ENCODE measurements at places on chromosomes 13 and 19.

GRCh38 chr13:20057214-20057613, 98.7 kb downstream of the ZMYM2 start:
- no peak for ATAC-seq

- no peak for ATAC-seq
Observed at GRCh38 chr13:78786459-78786858, 127.5 kb upstream of the OBI1 start.

- peak; percentile 34 for ATAC-seq
Observed at GRCh38 chr13:75771818-75772217, 135.7 kb downstream of the LMO7 start.

DNA sequence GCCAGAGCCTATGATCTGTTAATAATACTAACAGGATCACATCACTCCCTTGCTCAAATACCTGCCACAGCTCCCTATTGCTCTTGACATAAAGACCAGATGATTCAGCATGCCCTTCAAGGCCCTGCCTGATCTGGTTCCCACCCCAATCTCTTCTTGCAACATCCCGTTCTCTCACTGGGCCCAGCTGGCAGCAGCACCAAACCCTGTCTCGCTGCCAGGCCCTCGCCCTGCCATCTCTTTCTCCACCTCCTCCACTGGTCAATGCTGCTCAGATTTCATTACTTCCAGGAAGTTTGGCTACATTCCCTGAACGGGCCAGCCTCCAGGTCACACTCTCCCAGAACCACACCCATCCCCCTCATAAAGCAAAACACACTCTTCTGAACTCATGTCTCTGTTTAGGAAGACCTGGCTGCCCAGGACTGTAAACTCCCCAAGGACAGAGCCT, 8.6 kb upstream of the BCAT2 start:
- ATAC-seq, result peak; percentile 95

DNA sequence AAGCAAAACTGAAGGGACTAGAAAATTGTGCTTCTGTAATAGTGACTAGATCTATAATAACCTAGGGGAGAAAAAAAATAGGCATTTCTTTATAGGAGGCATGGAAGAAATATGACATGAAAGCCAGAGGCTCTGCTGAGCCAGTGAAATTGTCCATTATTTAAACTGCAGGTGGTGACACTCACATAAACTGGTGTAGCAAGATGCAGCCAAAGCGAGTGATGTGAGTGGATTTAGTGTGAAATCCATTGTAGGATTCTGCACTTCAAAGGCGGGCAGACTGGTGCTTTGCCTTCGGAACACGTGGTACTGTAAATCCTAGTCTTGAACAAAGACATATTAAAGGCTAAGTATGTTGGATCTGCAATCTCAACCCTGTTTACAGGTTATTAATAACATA, 361.9 kb downstream of the TBC1D4 start:
- no peak for ATAC-seq

DNA sequence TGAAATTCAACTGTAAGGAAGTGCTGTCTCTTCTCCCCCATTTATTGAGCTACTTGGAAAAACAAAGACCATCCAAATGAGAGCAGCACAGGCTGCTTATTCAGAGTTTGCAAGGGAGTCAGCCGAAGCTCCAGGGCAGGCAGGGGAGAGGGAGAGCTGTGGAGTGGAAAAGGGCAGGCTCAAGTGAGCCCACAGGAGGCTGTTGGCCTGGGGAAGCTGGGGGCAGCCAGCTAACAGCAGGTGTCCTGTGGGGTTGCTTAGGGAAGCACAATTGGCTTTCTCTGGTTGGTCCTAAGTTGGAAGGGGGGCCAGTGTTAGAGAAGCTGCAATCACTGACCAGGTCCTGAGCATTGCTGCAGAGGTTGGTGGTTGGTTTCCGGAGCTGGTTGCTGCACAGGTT, 23.9 kb downstream of the SLC25A42 start:
- ATAC-seq, result no peak

DNA sequence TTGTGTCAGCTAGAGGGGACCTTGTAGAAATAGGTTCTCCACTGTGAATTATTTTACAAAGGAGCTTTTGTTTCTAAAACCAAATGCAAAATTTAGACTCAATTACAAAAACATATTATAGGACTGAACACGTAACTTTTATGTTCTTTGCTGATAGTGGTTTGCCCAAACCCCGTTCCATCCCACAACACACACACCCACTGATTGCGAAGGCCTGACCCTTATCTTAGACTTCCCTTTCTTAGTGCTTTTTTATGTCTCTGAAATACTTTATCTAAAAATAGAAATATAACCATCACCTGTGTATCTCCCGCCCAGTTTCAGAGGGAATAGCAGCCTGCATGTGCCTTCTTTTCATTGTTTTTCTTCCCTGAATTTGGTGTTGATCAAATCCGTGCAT, 13.0 kb downstream of the CCNA1 start:
- no peak for ATAC-seq

DNA sequence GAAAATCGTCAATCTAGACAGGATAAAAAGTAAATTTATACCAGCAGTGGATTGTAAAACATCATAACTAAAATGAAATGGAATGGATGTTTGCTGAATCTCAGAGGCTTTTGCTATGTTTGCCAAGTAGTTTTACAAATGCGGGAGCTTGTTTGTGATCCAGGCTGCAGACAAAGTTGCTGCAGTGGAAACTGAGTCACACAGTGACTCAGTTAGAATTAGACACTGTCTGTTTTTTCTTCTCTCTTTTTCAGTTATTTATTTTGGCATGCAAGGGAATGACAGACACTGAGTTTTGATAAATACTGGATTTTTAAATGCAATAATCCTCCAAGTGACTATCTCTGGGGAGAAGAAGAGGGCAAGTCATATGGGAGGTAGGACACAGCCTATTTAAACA, 4.6 kb upstream of the PNMA8A start:
- ATAC-seq, result no peak

- no peak for ATAC-seq
Observed at GRCh38 chr19:42089772-42090171, 13.8 kb downstream of the ZNF574 start.

GRCh38 chr19:2528675-2529101, 52.8 kb downstream of the GADD45B start:
- no peak for ATAC-seq

DNA sequence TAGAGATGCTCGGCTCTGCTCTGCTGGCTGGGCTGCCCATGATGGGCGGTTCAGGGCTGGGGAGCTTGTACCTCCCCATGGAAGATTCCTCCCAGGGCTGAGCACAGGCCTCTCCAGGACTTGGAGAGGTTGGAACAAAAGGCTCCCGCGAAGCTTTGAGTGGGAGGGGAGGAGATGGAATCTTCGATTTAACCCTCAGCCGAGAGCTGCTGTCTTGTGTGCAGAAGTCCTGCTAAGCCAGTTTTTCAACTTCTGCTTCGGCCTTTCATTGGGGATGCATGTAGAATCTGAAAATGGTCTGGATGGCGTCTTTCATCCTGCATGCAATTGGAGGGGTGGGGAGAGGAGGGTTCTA, 163.3 kb downstream of the KDM4B start:
- ATAC-seq, result no peak

- no peak for ATAC-seq
Observed at GRCh38 chr13:63463782-63464610, 2048.3 kb upstream of the PCDH20 start.

- ATAC-seq, result no peak
Observed at GRCh38 chr19:31503211-31503610, 154.0 kb upstream of the TSHZ3 start.

- no peak for ATAC-seq
Observed at GRCh38 chr13:114212158-114212495, 22.6 kb upstream of the CDC16 start.

GRCh38 chr13:79548902-79549301, 67.9 kb downstream of the NDFIP2 start:
- ATAC-seq, result no peak

DNA sequence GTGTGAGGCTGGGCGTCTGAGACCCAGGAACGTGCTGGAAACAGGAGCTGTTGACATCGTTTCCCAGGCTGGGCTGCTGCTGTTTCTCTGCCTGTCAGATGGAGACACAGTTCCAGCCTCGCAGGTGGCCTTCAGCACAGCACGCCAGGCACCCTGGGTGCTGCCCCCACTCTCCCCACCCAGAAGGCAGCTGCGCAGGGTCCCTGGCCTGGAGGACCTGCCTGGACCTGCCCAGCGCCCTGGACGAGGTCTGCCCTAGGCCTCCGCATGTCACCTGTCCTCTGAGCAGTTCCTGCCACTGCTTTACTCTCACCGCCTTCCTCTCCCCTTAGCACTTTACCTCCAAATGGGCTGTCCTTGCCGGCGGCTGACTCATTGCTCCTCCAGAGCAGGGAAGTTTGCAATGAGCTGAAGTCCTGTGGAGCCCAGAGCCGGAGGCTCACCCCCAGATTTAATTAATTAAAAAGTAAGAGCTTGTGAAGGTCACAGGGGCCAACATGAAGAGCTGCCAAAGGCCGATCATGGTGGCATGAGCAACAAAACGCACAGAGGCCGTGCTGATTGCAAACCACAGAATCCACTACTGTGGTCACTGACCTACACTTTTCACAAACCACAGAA, 32.2 kb downstream of the C13orf46 start:
- ATAC-seq, result no peak

DNA sequence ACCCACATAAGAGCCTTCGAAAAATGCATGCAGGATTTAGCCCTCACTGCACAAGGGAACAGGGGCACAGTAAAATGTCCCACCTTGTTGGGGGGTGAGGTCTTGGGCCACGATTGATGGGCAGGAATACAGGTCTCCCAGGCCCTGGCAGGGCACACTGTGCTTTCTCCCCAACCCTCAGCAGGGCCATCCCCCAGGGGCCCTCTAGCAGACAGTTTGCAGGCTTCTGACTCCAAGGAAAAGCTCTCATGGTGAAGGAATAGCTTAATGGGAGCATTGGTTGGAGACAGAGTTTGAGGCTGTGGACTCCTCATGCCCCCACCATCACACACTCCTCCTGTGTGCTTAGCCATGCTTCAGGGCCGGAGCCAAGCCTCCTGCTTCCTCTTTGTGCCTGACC, 484.6 kb downstream of the ZNF536 start:
- no peak for ATAC-seq

- ATAC-seq, result no peak
Observed at GRCh38 chr13:39773833-39774232, 118.4 kb downstream of the COG6 start.

DNA sequence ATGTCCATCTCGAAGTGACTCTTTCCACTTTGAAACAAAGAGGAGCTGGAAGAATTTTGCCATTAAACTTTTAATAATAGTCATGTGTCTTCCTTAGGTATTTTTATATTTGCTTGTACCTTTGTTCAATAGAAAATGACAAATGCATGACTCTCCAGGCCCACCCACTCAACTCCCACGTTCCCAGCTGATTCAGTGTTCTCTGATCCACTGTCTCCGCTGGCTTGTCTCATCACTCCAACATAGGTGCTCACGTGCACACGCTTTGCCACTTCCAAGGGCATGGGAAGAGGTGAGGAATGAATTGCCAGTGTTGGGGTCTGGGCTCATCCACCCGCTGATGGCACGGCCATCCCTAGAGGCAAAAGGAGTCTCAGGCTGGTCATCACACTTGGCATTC, 24.5 kb downstream of the RASL11A start:
- no peak for ATAC-seq

- no peak for ATAC-seq
Observed at GRCh38 chr19:11736696-11737095, 2.0 kb downstream of the ZNF823 start.

DNA sequence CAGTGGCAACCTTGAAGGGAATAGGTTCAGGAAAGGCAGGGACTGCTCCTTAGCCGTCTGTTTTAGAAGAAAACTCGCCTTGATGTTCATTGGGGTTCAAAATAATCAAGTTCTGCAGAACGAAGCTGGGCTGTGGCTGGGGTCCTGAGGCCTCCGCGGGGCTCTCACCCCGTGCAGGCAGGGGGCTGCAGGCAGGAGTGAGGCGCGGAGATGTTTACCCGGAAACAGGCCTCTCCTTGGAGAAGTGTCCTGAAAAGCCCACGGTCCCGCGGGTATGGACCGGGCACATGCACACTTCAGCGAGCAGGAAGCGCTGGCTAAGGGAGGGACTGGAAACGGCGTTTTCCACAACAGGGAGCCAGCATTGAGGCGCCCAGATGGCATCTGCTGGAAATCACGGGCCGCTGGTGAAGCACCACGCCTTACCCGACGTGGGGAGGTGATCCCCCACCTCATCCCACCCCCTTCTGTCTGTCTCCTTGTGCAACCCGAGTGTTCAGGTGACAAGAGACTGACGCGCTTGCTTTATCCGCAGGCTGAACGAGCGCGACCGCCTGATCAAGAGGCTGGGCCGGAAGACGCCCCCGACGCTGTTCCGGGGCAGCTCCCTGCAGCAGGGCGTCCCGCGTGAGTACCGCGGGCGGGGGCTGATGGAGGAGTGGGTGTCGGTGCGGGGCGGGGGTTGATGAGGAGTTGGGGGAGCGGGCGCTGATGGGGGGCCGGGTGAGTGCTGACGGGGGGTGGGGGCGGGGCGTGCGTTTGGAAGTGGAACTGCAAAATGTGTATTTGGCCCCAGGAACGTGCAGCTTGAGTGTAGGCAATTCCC, 39.6 kb downstream of the SHISA2 start:
- no peak for ATAC-seq

DNA sequence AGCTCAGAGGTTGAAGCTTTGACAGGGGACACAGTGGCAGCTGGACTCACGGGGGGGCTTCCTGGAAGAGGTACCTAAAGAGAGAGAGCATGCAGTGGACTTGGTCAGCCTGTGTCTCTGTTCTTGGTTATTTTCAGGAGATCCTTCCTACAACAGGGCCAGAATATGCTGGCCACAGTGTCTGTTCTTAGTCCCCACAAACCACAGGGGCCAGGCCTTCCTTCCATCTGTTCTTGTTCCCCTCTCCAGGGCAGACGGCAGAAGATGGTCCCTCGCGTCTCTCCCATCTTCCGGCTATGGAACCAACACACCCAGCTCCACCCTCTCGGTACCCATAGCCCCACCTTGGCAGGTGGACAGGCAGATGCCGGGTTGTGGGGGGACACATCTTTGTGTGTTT, 24.8 kb downstream of the MAST3 start:
- no peak for ATAC-seq

- ATAC-seq, result no peak
Observed at GRCh38 chr13:109840201-109840892, 54.0 kb upstream of the IRS2 start.

DNA sequence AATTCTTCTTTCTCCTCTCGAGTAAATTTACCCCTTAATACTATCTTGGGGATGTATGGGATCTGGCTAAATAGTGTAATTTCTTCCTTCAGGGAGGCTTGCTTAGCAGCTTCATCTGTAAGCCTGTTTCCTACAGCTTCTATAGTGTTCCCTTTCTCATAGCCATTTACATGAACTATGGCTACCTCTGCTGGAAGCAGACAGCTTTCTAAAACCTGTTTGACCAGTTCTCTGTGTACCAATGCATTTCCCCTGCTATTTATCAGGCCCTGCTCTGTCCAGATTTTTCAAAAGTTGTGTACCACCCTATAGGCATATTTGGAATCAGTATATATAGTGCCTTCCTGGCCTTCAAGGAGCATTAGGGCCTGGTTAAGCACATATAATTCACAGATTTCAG, 113.6 kb upstream of the PCDH9 start:
- no peak for ATAC-seq

- ATAC-seq, result no peak
Observed at GRCh38 chr19:19817357-19817756, 4.2 kb downstream of the ZNF506 start.

- no peak for ATAC-seq
Observed at GRCh38 chr13:45339867-45340266, 1.1 kb downstream of the TPT1 start.

Measured in gastroesophageal sphincter (tissue), 4 donors.